H7 (cell line): ENCODE measurements at places on chromosomes 6 and 20.

GRCh38 chr6:89146718-89147700 is 1.2 kb downstream of the PM20D2 start:
- DNase-seq: peak; percentile 9

GRCh38 chr6:52482903-52483670 is 62.9 kb downstream of the EFHC1 start:
- no peak for DNase-seq

DNA sequence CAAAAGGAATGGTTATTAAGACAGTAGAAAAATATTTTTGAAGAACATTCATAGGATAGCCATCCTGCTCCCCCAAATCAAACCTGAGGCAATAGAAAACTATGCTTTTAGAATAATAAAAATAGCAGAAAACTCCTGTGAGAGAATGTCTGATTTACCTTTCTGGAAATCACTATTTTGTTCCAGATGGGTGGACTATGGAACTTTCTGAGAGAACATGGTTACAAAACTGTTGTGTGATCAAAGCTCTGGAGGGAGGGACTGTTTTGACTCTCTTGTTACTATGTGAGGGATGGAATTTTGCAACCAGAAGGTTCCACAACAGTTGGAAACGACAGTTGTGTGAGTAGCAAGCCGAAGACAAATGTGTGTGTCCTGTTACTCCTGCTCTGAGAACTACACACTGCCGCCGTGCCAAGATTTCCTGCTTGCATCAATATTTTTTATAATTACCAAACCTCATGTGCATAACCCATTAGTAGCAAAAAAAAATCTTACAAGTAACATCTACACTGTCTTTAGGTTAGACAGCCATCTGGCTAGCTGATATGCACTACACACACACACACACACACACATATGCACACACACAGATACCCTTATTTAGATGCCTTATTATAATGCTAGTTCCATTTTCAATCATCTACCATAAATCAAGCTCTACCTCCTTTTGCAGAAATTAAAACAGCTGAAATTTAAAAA is 11.0 kb upstream of the HIVEP1 start:
- DNase-seq: no peak

DNA sequence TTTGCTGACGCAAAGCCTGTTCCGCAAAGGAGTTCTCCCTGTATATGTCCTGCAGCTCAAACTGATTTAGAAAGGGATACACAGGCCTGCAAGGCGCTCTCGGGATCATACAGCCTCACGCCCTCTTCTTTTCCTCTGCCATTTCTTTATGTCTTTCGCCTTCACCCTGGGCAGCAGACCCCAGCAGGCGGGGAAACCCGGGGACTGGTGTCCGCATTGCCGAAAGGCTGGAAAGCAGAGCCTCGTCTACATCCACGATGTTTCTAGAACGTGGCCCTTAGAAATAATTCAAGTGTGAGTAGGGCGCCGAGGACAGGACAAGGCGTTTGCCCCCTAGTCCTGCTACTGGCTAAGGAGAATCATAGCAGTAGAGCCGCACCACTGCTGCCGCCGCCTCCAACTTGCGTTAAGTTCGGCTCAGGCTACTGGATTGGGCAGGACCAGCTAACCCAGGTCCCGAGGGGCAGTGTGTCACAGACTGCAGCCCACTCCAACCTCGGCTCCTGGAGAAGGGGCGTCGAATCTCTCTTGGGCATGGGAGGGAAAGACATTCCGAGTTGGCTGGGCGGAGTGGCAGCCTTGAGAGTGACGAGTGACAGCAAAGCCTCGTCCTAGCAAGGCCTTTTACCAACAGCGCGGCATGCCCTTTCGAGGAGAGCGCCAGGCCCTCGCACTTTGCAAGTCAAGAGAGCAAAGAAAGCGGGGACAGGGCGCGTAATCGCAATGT is 2.6 kb upstream of the TBX18 start:
- peak; percentile 31 for DNase-seq

DNA sequence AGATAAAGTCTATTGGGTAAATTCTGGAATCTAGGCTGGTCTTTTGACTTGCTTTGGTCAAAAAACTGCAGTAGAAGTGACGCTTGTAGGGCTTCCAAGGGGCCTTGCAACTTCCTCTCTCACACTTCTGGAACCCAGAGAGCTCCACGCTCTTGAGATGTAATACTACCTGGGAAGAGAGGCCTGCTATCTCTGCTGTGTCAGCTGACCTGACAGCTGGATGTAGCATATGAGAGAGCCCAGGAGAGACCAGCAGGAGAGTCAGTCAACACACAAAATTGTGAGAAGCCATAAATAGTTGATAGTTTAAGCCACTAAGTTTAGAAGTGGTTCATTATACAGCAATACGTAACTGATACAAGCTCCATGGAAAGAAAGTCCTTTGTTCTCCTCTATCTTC is 7.8 kb upstream of the RSPO3 start:
- no peak for DNase-seq

DNA sequence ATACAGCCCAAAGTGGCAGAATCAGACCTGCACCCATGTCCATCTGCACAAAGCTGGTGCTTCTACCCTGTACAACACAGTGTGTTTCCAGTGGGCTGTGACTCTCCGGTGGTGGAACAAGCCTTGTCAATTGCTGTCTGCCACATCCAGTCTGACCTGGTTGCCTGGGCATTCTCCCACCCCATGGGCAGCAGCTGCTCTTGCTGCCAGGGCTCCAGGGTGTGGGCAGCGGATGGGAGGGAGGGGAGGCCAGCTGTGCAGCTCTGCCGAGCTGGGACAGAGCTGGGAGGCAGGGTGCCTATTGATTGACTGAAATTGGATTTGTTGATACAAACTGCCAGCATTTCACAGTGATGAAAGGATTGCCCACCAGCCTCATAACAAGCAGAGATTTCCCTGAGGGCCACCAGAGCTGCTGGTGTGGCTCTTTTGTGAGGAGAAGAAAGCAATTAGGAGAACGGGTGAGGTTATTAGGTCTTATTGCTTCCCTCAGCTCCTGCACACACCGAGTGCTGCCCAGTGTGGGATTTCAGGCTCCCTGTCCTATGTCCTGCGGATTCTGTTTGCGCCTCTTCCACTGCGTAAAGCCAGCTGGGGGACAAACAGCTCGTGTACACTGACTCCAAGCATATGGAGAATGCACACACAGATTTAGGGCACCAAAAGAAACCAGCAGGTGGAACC is 150.8 kb downstream of the NRN1 start:
- peak; percentile 12 for DNase-seq

DNA sequence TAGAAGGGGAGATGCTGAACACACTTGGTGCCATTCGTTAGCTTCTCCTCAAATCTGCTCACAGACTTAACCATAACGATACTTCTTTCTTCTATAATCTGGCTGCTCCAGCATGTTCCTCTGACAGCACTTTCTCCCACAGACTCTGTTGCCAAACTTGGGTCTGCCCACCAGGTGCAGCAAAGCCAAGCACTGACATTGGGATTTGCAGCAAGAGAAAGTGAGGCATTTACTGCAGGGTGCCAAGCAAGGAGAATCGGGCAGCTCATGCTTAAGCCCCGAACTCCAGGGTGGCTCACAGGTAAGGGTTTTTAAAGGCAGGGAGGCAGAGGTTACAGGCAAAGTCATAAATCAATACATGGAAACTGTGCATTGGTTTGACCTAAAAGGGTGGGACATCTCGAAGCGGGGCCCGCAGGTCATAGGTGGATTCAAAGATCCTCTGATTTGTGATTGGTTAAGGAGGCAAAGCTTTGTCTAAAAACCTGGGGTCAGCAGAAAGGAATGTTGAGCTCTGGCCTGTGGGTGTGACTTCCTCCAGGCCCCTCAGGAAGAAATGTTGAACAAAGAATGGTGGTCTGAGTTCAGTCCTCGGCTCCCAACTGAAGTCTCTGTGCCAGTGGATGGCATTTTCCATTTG is 25.1 kb upstream of the PNPLA1 start:
- peak; percentile 67 for DNase-seq

DNA sequence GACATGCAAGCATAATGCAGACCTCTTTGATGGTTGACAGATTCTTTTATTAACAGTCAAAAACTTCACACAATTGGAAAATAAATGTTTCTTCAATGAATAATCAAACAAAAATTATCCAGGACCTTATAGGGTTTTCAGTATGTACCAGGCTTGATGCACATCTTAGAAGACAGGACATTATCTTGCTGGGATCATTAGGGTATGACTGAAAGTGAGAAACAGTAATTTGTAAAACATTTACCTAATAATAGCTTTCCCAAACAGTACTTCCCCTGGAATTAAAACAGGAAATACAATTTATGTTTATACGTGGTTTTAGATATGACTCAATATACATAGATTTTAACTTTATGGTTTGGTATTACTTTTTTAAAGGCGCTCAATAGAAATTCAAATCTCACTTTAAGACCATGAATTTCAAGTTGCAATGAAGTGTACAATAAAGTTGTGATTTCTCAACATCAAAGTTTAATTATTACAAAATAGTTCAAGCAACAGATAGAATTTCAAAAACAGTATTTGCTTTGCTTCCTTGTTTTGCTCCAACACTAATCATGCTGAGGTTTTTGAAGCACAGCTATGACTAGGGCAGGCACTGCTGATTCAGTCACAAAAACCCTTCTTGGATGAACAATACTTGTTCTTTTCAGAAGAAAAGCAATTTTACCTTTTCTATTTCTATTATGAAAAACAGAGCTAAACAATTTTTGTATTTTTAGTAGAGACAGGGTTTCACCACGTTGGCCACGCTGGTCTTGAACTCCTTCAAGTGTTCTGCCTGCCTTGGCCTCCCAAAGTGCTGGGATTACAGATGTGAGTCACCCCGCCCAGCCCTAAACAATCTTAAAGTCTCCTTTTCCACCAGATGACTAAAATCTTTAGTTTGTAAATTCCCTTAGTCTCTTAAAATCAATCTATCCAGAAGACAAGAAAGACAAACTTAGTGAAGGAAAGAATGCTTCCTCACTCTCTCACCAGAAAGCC is 13.7 kb downstream of the SOD2 start:
- DNase-seq: no peak

DNA sequence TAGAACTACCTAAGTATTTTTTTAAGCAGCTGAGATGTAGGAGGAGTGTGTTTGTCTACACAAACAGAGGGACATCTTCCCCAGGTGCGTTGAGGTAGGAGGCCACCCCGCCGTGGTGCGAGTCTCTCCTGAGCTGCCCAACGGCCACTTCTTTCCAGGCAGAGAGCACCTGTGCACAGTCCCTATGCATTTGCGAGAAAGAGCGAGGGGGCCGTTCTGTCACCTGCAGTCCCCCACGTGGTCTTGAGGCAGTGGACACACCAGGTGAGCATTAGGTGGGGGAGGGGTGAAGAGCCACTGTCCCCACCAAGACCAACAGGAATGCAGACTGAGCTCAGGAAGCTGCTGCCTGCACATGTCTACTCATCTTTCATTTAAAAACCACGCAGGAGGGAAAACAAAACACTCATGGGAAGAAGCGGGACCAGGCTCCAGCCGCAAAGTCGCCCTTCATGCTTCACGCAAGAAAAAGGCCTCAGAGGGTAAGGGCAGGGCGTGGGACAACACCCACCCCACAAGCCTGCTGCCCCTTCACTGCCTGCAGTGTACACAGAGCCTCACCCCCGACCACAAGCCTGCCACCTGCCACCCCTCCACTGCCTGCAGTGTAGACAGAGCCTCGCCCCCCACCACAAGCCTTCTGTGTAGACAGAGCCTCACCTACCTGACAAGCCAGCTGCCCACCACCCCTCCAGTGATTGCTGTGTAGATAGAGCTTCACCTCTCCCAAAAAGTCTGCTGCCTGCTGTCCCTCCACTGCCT is 142.0 kb downstream of the DLL1 start:
- no peak for DNase-seq

DNA sequence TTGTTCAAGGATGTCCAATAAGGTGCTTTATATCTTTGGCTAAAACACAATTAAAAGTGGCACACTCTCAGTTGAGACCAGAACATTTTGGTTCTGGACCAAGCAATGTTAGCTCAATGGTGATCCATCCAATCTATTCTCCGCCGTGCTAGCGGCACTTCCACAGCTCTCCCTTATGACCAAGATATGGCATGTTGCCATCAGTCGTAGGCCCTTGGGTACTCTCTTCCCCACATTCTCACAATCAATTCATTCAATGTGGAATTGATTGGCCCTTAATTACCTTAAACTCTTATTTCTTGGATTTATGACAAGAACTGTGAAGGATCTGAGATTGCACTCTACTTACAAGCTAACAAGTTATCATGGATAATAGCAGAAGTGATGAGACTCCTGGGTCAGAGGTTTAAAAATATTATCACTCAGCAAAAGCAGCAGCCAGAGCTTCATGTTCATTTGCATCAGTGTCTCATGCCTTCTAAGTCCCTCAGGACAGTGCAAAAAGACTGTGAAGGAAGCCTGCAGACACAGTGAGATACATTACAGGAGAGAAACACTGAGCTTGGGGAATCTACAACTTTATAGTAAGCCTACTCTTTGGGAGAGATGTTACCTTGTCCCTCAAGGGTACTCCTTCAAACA is 80.0 kb upstream of the ARG1 start:
- no peak for DNase-seq

- DNase-seq: no peak
These were observed 1.7 kb downstream of the TCP11 start for GRCh38 chr6:35139470-35139869.

DNA sequence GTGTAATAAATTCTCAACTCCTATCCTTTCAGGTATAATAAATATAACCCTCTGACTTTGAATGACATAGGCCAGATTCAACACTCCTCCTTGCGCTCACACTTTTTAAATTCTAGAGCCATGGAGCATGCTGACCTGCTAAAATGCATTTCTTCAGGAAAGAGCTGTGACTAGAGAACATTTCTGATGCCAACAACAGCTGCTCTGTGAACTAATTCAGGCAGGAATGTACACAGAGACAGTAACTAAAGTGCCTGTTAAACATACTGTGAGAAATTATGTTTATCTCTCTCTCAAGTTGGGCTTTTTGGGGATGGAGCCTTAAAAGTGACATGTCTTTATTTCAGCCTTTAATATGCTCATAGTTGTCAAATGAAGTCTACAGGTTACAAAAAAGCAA is 8.3 kb downstream of the NHSL1 start:
- no peak for DNase-seq

DNA sequence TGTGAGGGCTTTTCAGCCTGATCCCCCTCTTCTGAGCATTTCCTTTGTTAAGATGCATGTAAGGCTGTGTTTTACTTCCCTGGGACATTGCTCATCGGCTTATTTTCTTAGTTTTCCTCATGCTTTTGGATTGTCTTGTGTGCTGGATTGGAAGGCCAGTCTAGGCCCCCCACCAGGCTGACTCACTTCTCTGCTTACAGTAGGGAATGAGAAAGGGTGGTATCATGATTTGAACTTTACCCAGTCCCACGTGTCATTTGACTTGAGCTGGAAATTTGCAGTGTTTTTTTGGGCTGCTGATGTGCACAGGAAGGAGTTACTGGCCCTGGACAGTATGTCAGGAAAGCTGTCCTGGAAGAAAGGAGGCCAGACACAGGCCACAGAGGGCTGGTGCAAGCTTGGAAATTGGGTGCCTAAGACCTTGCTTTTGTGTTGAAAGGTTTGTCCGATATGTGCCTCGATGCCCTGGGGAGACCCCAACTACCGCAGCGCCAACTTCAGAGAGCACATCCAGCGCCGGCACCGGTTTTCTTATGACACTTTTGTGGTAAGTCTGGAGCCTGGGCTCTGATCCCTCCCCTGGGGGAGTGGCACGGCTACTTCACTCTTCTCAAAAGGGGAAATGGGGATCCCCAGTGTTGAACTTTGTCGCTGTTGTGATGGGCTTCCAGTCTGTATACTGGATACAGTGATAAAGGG is 12.8 kb downstream of the RNF114 start:
- DNase-seq: no peak

- DNase-seq: no peak
These were observed 164.7 kb upstream of the PDE7B start for GRCh38 chr6:135686784-135687301.

GRCh38 chr6:453152-453551 is 61.6 kb downstream of the IRF4 start:
- no peak for DNase-seq

GRCh38 chr6:41502917-41503671 is 43.1 kb upstream of the FOXP4 start:
- DNase-seq: peak; percentile 92
